Fibroblast of mammary gland (primary cell): ENCODE measurements at places on chromosomes 3 and 15.

GRCh38 chr3:117524890-117525289 lies 815.3 kb downstream of the TUSC7 start:
- DNase-seq: peak; percentile 68

DNA sequence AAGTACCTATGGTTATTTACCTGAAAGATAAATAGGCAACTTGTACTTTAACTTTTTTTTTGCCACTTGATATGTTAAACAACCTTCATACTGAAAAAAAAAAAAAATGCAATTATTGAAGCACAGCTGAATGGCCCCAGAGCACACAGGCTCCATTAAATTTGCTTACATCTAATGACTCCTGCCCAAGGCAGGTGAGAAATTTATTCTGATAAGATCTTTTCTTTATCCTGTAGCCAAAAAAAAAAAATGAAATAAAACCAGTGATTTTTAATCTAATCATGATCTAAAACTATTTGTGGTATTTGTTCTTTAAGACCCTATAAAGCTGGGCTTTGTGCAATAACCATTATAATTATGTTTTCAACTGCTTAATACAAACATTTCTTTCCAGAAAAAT lies 115.7 kb downstream of the DPH6 start:
- no peak for DNase-seq

DNA sequence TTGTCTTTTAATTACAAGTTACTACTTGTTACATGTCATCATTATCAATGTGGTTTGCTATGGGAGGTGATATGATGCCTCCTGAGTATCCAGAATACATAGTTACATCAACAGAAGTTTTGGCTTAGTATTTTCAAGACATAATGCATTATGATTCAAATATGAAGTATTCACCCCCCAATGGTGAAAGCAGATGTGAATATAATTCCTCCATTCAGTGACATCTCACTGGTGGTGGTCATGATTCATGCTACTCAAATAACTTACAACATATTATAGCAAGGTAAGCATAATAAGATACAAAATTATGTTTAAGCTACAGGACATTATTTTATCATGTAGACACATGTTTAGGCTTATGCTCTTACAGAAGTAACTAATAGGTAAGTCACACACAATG lies 34.9 kb upstream of the TTBK2 start:
- DNase-seq: peak; percentile 73

DNA sequence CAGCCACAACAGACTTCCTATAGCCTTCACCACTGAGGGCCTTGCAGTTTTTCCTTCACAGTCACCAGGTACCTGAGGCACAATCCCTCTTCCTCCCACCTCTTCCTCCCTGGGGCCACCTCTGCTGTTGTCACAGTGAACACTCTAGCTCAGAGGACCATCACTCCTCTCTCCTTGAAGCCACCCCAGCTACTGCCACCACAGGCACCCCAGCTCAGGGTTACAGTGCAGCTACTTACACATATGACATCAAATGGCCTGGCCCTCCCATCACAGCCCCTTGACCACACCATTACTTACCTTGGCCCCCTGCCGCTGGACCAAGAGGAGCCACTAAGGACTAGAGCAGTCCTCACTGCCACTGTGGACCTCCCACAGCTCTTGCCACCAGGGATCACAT lies 213.5 kb upstream of the CRBN start:
- no peak for DNase-seq

GRCh38 chr3:100400419-100400779 lies 490 bp downstream of the TOMM70 start:
- no peak for DNase-seq

GRCh38 chr15:69830430-69830829 lies 267.3 kb downstream of the TLE3 start:
- DNase-seq: no peak

GRCh38 chr15:35092846-35093245 lies 7.8 kb upstream of the NANOGP8 start:
- no peak for DNase-seq

- DNase-seq: no peak
Observed at GRCh38 chr3:177379045-177379444, 181.8 kb upstream of the TBL1XR1 start.

GRCh38 chr3:15042936-15043335 lies 22.2 kb downstream of the MRPS25 start:
- DNase-seq: no peak

DNA sequence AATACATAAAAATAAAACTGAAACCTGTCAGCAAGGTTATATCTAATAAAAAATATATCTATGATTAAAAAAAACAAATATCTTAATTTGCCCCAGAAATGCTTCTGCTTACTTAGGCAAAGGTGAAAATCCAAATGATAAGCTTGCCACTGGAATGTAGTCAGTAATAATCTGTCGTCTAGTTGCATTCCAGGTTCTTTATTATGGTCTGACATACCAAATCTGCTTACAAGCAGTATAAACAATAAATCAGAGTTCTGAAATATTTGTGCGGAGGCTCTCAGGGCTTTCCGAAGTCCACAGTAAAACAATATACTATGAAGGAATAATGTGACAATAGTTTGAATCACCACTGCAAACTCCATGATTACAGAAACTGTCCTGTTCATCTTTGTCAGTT lies 1133.5 kb downstream of the ROBO1 start:
- DNase-seq: no peak

- no peak for DNase-seq
Observed at GRCh38 chr15:48664436-48664835, 18.9 kb upstream of the FBN1 start.

DNA sequence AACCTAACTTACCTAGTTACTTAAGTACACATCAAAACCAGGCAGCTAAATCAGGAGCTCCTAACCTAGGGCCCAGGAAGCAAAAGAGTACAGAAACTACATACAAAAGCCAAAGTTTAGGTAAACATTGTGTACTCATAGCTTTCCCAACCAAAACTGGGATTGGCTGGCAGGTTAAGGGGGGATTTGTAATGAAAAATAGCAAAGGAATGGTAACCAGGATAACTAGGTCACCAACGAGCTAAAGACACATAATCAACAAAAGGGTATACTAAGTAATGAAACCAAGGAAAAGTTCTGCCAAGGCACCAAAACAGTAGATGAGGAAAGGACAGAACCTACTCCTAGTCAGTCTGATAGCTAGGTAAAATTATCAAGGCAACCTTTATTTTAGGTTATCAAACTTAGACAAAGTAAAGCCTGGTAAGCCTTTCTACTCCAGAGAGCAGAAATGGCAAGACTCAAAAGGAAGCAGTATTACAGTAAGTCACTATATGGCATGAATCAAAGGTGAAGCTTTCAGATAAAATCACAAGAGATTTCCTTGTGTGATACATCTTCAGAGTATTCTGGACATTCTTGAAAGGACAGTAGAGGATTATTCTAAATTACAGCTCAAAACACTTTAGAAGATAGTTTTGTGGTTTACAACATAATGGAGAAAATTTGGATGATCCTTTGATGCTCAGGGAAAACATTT lies 10.2 kb downstream of the TRA2B start:
- DNase-seq: no peak

GRCh38 chr15:28985691-28986090 lies 99.9 kb downstream of the APBA2 start:
- no peak for DNase-seq

GRCh38 chr3:192915722-192916121 lies 1.9 kb downstream of the MB21D2 start:
- DNase-seq: peak; percentile 39

- no peak for DNase-seq
Observed at GRCh38 chr3:72164635-72164978, 379.7 kb upstream of the PROK2 start.
